T-helper 9 cell (primary cell): ENCODE measurements at places on chromosomes 5 and 9.

DNA sequence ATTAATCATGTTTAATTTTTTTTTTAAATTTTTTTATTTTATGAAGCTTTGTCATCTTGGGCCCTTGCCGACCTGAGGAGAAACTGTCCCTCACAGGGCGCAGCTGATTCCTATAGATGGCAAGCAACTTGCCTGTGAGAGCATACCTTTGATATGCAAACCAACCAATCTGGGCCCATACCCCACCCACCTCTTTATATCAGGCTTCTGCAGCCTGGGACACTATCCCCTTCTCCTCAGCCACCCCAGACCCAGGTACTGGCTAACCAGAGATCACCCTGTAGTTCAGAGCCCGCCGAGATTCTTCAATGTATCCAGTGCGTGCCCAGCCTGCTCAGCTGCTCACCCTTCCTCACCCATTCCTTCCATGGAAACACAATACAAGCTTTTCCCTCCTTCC lies 18.7 kb upstream of the AGGF1 start:
- no peak for DNase-seq

GRCh38 chr5:113271745-113272454 lies 162.9 kb downstream of the TSSK1B start:
- no peak for DNase-seq

DNA sequence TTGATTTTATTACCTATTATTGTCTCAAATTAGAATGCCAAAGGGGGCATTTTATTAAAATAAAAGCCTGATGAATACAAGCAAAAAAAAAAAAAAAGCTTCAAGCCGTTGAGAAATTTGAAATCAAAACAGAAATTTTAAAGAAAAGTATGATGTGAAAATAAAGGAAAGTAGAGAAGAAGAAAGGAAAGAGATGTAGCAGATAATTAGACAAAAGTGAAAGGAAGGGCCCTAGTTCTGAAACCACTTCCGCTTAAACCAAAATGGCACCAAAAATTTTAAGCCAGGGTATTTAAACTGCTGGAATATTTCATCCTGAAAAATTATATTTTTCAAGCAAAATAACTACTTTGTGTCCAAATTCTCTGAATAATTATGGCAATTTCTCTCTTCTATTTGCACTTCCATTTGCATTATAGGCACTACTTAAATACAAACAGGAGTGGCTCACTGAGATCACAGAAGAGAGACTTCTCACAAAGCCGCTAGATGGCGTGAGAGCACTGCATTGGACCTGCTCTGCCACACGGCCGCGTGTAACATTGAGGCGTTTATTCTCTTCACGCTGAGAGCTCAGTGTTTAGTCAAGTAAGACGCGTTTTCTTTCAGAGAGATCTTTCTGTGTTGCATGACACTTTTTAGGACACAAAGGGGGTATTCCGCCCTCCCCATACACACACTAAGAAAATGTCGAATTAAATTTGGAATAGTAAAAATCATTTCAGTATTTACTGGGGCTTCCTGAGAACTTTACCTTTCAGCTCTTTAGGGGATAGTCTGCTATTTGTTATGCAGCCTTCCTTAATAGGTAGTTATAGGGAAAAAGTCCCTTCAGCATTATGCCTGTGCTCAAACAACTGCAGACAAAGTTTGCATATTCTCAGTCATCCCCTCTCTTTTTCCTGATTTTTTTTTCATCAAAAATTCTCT lies 368.4 kb upstream of the CCNH start:
- peak; percentile 69 for DNase-seq

GRCh38 chr5:58056546-58056945 lies 403.3 kb downstream of the PLK2 start:
- DNase-seq = no peak

DNA sequence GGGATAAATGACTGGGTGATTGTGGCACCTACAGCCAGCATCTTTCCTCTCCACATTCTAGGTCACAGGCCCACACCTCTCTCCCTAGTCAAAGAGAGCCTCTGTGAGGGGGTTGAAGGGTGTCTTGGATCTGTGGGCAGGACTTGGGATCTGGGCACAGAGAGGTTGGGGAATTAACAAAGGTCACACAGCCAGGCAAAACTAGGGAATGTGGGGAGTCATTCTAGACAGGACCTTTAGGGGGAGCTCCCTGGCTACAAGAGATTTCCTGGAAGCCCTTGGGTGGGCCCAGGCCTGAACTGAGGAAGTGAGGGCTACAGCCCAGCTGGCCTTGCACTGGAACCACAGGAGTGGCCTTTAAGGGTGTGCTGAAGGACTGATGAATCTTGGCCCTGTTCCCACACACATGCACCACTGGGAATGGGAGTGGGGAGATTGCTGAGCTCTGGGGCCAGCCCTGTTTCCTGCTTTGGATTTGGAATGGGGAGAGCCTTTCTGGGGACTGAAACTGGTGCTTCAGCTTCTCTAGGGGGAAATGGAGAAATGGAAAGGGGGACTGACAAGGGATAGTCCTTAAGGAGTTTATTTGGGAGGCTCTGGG lies 12.4 kb upstream of the CXXC5 start:
- no peak for DNase-seq

GRCh38 chr9:81566074-81566698 lies 123.2 kb downstream of the TLE1 start:
- DNase-seq = no peak

DNA sequence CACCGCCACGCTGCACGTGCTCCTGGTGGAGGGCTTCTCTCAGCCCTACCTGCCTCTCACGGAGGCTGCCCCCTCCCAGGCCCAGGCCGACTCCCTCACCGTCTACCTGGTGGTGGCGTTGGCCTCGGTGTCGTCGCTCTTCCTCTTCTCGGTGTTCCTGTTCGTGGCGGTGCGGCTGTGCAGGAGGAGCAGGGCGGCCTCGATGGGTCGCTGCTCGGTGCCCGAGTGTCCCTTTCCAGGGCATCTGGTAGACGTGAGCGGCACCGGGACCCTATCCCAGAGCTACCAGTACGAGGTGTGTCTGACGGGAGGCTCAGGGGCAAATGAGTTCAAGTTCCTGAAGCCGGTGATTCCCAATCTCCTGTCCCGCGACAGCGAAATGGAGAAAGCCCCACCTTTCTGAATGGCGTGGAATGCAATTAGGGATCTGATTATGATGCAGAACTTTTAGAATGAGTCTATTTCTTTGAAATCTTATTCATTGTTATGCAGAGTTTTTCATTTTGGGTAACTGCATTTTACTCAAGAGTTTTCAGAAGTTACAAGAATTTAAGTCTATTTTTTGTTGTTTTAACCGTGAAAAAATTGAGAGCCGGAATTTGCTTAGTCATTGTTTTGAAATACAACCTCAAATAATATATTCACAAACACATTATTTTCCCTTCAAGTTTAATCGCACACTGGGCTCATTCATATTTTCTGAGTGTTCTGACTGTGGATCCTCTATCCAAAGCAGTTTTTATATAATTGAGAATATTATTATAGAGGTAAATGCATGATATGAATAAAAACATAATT lies 8.5 kb upstream of the PCDHB15 start:
- no peak for DNase-seq

GRCh38 chr5:168978015-168978414 lies 322.9 kb downstream of the SLIT3 start:
- DNase-seq = no peak

DNA sequence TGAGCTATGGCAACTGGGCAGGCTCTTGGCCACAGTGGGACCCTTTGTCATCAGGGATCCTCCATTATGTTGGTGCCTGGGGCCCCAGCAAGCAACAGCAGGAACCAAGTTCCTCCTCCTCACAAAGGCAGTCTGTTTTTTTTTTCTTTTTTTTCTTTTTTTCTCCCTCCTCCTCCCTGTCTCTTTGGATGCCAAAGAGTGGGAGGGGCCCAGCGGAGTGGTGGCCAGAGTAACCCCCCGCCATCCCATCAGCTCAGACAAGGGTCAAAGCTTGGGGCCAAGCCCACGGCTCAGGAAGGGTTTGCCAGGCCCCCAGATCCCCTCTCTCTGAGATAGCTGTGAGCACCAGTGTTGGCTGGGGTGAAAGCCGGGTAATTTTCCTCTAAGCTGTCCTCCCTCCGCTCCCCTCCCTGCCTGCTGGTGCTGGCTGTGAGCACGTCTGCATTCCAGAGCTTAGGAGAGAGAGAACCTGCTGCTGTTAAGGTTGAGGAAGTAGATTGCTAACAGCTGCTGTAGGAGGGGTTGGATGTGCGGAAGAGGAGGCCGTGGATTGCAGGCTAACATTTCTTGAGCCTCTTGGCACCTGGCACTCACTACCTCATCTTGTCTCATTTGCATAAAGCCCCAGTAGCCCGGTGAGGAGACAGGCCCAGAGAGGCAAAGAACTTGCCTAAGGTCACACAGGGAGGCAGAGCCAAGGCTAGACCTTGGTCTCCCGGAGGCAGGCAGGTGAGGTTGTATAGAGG lies 21.2 kb downstream of the GSN start:
- no peak for DNase-seq

GRCh38 chr5:65050140-65050539 lies 281.4 kb downstream of the CWC27 start:
- no peak for DNase-seq
